ENCODE measurements at places on chromosomes 12 and 14. TPM values are rescaled to one million over a fixed set of nuclear protein-coding genes. Genes with fewer than 3 reads are reported as not detected.
A peak's percentile ranks its signal among the peaks of the same experiment; 100 is the strongest.

MGP gene
- 295 TPM for total RNA-seq

DNA sequence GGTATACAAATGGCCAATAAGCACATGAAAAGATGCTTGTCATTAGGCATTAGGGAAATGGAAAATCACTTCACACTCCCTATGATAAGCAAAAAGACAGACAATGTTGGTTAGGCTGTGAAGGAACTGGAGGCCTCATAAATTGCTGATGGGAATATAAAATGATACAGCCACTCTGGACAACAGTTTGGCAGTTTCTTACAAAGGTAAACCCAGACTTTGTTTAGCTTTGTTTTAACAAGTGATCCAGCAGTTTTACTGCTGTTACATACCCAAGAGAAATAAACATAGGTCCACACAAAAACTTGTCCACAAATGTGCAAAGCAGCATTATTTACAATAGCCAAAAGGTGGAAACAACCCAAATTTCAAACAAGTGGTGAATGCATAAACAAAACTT is 5.4 kb downstream of the RPS6KA5 start:
- DNase-seq = no peak

DNA sequence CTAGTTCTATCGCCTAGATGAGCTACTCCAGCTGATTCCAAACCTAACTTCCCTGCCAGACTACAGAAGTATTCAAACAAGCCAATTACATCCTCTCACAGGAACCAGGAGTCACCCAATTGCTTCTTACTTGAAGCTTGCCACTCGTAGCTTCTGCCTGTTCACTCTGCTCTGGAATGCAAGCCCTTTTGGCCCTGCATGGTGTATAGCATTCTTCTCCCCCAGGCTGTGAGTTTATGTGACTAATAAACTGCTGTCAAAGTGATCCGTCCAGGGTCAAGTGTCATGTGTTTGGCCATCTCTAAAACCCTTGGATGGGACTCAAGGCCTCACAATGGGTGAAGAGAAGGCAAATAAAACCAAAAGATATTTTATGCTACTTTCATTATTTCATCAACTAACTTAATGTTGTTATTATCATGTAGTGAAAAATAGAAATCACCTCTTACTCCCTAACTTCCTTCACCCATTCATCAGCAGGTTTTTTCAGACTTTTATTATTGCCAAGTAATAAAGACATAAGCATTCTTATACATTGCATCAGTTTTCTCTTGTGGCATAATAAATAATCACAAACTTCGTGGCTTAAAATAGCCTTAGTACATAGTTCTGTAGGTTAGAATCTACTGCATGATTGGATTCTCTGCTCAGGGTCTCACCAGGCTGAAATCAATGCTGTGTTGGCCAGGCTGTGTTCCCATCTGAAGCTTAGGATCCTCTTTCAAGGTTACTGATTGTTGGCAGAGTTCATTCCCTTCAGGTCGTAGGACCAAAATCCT is 1981.7 kb upstream of the FLRT2 start:
- DNase-seq = no peak

PDE3A gene
- total RNA-seq = 171 TPM

CEP170B gene
- 10.7 TPM for total RNA-seq

GRCh38 chr12:26422839-26423398 is 227.5 kb downstream of the SSPN start:
- DNase-seq = no peak

DNA sequence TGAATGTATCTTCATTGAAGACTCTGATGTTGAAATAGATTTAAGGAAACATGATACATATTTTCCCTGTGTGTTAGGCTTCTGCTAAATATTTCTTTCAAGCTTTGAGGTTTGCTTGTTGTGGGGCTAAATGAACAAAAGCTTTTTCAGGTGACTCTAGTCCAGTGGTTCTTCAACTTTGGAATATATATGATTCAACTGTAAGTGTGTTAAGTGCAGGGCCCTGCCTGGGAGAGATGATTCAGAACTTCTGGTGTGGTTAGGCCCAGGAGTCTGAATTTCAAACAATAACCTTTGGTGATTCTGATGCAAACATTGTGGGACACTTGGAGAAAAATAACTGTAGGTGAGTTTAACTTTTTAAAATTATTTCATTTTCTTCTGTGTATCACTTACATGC is 93.0 kb downstream of the TRHDE start:
- no peak for DNase-seq

DNA sequence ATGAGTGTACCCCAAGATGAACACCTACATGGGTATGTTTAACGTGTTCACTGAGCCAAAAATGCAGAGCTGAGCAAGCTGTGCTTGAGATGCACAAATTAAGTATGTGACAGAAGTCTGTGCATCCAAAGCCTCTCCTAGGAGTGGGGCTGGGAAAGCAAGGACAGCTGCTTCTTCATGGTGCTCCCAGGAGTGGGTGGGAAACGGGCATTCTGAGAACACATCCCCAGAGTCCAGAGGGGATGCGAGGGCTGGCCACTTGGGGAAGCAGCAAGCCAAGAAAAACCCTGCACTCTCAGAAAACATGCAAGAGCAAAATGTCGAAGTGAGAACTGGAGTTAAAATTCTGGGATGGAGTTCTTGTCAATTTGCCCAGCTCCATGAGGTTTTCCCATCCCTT is 414.3 kb downstream of the BCAT1 start:
- DNase-seq = peak; percentile 48

KRT83 gene
- not detected for total RNA-seq

CISTR gene
- total RNA-seq = 2.4 TPM

SLCO1B1 gene
- not detected for total RNA-seq

Measured in left ventricle myocardium superior (tissue), 1 donor.